ENCODE measurements at places on chromosomes 11 and 22. TPM values are rescaled to one million over a fixed set of nuclear protein-coding genes. Genes with fewer than 3 reads are reported as not detected.

DNA sequence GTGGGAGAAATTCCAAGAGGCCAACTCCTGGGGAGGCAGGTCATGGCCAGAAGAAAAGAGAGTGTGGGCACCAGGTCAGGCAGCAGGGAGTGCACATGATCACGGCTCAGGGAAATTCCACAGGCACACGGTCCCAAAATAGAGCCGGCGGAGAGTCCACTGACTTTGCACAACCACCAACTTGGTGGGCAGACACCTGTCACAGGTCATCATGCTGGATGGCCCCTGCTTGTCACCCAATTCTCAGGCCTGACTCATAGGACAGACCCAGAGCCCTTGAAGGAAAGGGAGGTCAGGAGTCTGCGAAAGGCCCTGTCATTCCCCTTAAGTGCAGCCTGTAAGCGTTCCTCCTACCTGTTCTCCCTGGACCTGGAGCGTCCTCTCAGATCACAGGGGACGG lies 15.8 kb downstream of the APOL2 start:
- DNase-seq, result peak; percentile 88

DNA sequence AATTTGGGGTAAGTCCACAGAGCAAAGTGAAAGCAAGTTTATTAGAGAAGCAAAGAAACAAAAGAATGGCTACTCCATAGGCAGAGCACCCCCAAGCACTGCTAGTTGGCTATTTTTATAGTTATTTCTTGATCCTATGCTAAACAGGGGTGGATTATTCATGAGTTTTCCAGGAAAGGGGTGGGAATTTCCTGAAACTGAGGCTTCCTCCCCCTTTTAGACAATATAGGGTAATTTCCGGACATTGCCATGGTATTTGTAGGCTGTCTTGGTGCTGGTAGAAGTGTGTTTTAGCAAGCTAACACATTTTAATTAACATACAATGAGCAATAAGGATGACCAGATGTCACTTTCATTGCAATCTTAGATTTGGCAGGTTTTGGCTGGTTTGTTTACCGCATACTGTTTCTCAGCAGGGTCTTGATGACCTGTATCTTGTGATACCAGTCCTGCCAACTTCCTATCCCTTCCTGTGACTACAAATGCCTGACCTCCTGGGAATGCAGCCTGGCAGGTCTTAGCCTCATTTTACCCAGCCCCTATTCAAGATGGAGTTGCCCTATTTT lies 937 bp upstream of the C1QTNF6 start:
- no peak for DNase-seq

- no peak for DNase-seq
Observed at GRCh38 chr22:31343235-31344191, 2.6 kb downstream of the PATZ1 start.

- DNase-seq, result peak; percentile 92
Observed at GRCh38 chr11:64341851-64342791, 2.1 kb downstream of the CCDC88B start.

GRCh38 chr11:30487200-30487898 lies 98.8 kb downstream of the MPPED2 start:
- DNase-seq, result peak; percentile 33

- DNase-seq, result no peak
Observed at GRCh38 chr11:69910519-69911309, 91.5 kb upstream of the FGF3 start.

DNA sequence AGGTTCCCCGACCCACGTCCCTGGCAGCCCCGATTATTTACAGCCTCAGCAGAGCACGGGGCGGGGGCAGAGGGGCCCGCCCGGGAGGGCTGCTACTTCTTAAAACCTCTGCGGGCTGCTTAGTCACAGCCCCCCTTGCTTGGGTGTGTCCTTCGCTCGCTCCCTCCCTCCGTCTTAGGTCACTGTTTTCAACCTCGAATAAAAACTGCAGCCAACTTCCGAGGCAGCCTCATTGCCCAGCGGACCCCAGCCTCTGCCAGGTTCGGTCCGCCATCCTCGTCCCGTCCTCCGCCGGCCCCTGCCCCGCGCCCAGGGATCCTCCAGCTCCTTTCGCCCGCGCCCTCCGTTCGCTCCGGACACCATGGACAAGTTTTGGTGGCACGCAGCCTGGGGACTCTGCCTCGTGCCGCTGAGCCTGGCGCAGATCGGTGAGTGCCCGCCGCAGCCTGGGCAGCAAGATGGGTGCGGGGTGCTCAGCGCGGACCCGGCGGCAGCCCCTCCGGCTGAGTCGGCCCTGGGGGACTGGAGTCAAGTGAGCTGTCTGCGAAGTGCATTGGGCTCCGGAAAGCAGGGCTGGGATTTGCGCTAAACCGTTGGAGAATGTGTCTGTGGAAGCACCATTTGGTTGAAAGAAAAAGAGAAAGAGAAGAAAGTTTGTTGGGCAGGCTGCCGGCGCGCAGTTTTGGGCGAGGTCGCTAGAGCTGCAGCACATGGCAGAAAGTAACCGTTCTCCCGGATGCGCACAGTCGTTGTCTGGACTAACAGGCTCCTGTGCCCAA lies at the start of gene CD44:
Gene CD44 (plus strand): TSS at position 229 of the 779 bp plus-strand sequence. CDS start 133 bp downstream, at position 362.
- peak; percentile 35 for DNase-seq

DNA sequence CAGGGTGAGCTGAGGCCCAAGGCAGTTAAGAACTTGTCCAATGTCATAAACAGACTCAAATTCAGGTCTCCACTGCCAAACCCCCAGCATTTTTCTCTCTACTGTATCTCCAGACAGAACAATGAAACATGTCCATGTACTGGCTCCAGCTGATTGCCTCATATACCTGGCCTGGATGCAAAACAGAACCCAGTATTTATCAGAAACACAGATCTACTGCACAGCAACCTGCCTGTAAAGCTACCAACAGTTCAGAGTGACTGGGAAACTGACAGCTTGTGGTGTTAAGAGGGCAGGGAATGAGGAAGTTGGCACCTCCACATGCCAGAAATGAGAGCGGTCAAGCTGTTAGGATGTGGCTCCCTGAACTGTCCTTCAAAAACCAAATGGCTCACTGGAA lies 41.6 kb downstream of the C11orf71 start:
- no peak for DNase-seq

GRCh38 chr11:117573326-117573725 lies 223.7 kb downstream of the DSCAML1 start:
- no peak for DNase-seq

DNA sequence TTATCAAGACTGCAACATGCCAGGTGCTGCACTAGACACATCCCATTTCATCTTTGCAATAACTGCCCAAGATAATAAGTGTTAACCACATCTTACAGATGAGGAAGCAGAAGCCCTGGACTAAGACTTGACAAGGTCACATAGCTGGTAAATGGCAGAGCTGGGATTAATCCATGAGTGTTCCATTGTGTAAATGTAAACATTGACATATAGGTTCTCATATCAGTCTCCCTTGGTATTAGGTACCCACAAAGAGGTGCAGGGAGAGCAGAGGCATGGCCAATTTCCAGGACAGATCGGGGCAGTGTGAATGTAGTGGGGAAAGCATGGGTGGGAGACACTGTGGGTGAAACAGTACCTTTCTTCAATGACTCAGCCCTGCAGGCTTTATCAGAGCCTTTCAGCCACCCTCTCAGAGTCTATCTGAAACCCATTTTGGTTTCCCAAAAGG lies 17.9 kb downstream of the MICAL2 start:
- DNase-seq, result no peak

DNA sequence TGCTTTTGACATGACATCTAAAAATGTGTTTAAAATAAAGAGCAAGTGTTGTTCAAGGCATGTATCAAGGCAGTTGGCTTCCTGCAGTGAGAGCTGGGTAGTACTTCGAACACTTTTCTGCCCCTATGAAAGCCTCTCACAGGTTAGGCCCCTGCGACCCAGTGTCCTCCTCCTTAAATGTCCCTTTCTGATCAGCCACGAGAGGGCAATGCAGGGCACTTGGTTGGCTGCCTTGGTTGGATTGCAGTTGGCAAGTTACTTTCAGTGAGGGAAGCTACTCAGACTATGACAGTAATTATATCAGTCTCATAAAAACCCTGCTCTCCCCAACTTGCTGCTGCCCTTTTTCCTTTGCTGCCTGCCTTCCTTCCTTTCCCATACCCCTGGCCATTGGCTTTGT lies 743.8 kb downstream of the NTM start:
- no peak for DNase-seq

DNA sequence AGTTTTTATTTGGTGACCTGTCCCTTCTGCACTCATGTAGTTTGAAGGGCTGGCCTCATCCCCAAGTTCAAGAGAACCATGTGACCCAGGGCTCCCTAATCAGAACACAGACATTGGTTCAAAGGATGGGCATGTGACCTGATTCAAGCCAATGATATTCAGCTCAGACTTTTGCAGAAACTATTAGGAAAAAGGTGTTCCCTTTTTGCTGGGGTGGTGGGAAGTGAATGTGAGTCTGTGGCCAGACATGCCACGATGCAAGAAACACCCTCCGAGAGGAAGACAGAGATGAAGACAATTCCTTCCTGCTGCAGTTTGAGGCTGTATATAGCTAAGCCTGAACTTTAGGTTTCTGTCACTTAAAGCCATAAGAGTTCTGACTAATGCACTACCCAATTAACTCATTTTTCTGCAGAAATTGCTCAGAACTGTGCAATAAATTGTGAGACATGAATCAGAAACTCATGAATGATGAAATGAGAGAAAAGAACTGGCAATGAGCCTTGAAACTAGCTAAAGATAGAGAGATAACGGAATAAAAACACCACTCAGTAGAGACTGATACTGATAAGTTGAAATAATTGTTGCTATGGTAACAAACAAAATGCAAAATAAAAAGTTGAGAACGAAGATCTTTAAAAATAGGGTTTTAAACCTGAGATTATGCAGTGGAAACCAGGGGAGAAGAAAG lies 9.2 kb upstream of the MAPK1 start:
- DNase-seq, result no peak

GRCh38 chr11:86874304-86875056 lies 74.1 kb downstream of the PRSS23 start:
- no peak for DNase-seq

- no peak for DNase-seq
Observed at GRCh38 chr11:122177238-122177637, 61.2 kb upstream of the BLID start.

GRCh38 chr11:86068138-86068871 lies 579 bp downstream of the PICALM start:
- DNase-seq, result peak; percentile 47

DNA sequence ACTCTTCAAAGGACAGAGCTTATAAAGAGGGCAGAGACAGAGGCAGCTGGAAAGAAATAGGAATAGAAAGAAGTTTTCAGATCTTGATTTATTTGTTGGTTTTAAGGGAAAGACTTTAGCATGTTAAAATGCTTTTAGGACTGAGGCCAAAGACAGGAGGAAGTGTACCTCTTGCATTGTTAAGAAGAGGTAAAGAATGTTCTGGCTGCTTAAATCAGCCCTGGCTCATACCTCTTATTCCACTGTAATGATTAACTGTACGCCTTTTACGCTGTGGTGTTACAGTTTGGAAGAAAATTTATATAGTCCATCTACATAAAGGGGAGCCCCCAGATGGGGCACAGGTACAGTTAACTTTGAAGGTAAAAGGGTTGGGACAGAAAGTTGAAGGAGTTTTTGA lies 10.1 kb upstream of the MPZL2 start:
- no peak for DNase-seq

GRCh38 chr11:62145261-62145871 lies 21.6 kb downstream of the INCENP start:
- no peak for DNase-seq

GRCh38 chr11:23151819-23152218 lies 291.5 kb upstream of the CCDC179 start:
- no peak for DNase-seq

GRCh38 chr11:93392867-93393266 lies 62.3 kb downstream of the DEUP1 start:
- DNase-seq, result no peak

DNA sequence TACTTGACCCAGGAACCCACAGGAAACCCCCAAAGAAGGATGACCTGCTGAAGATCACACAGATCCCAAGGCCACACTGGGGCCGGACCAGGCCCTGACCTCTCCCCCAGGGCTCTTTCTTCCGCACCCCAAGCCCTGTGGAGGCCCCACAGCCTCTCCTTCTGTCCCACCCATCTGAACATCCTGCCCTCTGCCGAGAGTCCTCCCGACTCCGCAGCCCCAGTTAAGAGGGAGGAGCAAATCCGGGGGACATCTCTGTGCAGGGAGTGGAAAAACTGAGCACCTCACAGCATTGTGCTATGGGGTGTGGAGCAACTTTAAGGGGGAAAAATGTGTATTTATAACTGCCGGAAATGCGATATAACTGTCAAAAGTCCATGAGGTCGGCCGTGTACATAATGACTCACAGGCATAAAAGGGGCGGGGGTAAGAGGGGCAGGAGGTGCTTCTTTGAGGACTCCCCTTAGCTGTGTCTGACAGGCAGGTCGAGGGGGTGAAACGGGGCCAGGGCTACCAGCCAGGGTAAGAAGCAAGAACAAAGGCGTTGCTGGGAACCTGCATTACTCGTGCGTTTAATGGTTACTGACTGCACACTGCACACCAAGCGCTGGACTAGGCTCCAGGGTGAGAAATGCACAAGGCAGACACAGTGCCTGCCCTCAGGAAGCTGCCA lies 57.2 kb downstream of the WNT11 start:
- no peak for DNase-seq

DNA sequence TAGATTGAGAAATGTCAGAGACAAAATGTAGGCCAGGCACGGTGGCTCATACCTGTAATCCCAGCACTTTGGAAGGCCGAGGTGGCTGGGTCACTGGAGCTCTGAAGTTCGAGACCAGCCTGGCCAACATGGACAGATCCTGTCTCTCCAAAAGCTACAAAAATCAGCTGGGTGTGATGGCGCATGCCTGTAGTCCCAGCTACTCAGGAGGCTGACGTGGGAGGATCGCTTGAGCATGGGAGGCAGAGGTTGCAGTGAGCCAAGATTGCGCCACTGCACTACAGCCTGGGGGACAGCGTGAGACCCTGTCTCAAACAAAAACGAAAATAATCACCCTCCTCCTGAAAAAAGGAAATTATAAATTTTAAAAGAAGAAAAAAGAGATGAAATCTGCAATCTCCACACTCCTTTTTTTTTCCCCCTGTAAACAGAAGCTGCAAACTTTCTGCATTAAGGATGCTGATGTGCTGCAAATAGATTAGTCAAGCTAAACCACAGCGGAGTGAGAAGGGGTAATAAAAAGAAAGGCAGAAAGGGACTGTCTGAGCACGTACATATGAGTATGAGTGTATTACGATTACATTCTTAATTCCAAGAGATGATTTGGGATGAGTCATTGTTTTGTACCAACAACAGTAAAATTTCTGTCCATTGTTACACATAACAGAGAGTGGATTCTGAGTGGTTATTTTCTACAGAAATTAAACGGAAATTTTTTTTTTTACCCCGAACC lies 87.3 kb downstream of the SIK3 start:
- no peak for DNase-seq

DNA sequence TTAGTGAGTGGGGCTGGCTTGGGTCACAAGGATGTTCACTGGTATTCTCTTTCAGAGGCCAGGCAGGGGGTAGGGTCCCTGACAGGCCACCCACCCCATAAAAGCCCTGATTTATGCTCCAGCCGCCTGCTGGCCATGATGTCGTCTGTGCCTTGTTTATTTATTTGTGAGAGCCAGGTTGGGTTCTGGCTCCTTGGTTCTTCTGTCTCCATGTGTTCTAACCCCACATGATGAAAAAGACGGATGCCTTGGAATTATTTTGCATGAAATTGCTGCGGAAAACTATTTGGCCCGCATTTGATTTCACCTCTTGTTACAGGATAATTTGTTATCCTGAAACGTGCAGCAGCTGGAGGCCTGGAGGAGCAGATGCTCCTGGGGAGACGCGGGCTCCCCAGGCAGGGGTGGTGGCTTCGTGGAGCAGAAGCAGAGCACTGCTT lies 46.3 kb upstream of the WNT11 start:
- DNase-seq, result no peak

HEPN1 gene
- not detected for total RNA-seq

PLEKHA7 gene
- total RNA-seq, result 2.2 TPM

UBQLNL gene
- not detected for total RNA-seq

CSRP3 gene
- total RNA-seq, result 140 TPM

HTR3A gene
- not detected for total RNA-seq

GUCY1A2 gene
- 7.6 TPM for total RNA-seq

BATF2 gene
- 0.97 TPM for total RNA-seq

All from gastrocnemius medialis (tissue), 4 donors.